ENCODE measurements at places on chromosomes 16 and 17.

GRCh38 chr17:49926886-49927285 lies 42.1 kb upstream of the DLX4 start:
- no peak for DNase-seq

- no peak for DNase-seq
Observed at GRCh38 chr17:76495663-76496400, 5.4 kb downstream of the RHBDF2 start.

- no peak for DNase-seq
Observed at GRCh38 chr16:49731911-49732310, 124.0 kb downstream of the ZNF423 start.

GRCh38 chr16:4340443-4340842 lies 10.7 kb downstream of the PAM16 start:
- DNase-seq = no peak

GRCh38 chr16:48541108-48541786 lies 68.7 kb downstream of the N4BP1 start:
- no peak for DNase-seq

GRCh38 chr16:58814348-58814801 lies 80.3 kb upstream of the GOT2 start:
- peak; percentile 81 for DNase-seq

DNA sequence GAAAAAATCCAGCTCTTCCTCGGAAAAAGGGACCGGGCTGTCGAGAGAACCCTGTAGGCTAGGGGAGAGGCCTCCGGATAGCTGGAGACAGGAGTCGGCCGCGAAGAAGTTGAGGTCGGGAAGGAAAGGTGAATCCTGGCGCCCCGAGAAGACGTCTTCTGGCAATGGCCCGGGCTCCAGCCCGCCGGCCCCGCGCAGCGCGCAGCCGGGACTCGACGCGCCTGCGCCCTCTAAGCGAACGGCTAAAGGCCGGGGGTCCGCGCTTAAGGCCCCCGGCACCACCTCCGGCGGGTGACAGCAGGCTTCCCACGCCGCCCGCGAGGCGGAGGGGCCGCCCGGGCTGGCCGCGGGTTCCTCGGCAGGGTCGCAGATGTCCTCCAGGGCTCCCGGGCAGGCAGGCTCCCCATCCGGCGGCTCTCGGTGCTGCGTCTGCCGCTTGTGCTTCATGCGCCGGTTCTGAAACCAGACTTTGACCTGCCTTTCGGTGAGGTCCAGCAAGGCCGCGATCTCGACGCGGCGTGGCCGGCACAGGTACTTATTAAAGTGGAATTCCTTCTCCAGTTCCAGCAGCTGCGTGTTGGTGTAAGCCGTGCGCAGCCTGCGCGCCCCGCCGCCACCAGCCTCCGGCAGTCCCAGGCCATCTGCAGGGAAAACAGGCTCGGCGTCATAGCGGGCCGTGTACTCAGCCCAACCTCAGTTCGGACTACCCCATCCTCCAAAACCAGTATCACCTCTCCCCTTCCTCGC lies 1.6 kb downstream of the HOXB2 start:
- peak; percentile 66 for DNase-seq

DNA sequence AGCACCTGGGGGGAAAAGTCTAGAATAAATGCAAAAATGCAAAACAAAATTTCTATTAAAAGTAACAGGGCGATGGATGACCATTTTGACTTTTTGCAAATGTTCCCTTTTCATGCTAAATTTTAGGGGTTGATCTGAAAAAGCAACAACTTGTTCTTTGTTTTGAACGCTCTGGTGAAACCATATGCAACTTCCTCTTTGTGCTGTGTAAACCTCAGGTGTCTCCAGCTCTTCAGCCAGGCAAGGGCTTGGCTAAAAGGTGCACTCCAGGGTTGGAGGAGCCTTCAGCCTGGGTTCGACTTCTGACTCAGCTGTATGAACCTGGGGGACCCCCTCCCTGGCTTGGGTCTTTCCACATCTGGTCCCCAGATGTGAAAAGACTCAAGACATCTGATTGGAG lies 9.5 kb downstream of the IRF8 start:
- no peak for DNase-seq

DNA sequence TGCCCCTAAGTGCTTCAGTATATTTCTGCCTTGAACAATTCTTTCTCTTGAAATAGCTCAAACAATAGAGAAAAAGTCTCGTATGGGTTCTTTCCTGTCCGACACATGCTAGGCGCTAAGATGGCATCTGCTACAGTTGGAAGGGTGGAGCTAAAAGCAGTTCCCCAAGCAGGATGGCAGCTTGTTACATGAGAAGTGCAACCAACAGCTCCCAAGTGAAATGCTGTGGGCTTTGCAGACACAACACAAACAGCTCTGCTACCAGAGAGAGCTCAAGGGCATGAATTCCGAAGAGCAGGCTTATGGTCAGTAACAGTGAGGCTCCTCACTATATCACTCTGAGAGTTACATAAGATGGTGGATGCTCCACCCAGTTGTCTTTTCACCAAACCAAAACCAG lies 83.8 kb downstream of the VPS53 start:
- no peak for DNase-seq

GRCh38 chr16:78925083-78925767 lies 675.3 kb downstream of the MAF start:
- DNase-seq = peak; percentile 53

DNA sequence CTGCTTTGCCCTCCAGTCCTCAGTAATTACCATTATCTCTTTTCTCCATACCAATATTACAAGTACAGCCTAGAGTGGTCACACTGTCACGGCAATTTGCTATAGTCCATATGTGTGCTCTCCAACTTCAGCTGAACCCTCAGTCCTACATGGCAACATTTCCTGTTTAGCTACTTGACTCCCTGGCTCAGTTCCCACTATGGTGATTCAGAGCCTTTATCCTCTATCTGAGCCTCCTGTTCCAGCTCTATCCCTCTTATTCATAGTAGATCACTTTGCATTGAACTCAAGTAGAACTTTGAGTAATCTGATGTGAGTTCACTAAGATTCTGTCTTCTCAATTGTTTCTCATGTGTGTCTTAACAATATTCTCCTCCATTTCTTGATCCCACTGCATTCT lies 43.7 kb upstream of the GOSR1 start:
- DNase-seq = peak; percentile 17

- peak; percentile 27 for DNase-seq
Observed at GRCh38 chr17:82740906-82741759, 5.7 kb downstream of the FN3K start.

GRCh38 chr16:20326321-20326720 lies 992 bp downstream of the GP2 start:
- DNase-seq = no peak

DNA sequence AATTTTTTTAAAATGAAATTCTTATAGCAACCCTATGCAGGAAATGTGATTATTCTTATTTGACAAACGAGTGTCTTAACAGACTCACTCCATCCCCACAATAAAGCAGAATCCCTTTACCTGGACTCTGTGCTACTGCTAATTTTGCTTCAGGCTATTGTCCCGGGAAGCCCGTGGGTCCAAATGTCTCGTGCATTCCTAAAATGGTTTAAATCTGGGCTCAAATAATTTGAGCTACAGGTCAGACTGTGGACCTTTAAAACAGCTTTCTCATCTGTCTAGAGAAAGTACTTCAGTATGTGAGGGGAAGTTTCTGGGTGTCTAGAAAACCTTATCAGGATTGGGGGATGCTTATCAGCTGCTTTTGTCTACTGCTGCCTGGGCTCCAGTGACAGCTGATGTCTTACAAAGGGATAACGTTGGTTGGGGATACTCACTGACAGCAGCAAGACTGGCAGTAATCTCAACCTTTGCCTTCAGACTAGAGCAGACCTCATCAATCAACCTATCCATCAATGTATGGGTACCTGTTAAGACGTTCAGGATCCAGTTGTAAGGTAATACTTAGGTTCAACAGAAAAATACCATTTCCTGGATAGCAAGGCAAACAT lies 197.9 kb upstream of the CDH11 start:
- DNase-seq = no peak

- no peak for DNase-seq
Observed at GRCh38 chr16:11211061-11211976, 44.7 kb downstream of the SOCS1 start.

- DNase-seq = no peak
Observed at GRCh38 chr17:75504347-75505151, 10.8 kb downstream of the CASKIN2 start.

GRCh38 chr17:77501751-77502625 lies 361.2 kb downstream of the SEC14L1 start:
- DNase-seq = no peak

- no peak for DNase-seq
Observed at GRCh38 chr16:77307426-77308162, 108.4 kb downstream of the SYCE1L start.

DNA sequence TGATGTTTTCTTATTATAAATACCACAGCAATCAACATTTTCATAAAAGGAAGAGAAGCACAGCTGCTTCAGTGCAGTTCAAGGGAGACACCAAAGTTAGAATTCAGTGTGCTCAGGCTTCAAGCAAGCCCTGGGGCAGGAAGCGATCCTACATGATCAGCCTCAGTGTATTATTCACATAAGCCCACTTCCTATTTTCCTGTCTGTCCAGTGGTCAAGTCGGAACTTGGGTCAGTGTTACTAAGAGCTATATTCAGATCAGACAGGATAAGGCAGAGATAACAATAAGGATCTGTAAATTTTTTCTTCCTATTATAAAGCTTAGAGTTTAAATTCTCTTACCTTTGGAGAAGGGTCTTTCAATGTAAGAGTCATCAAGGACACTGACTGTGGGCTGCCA lies 12.9 kb downstream of the HEATR6 start:
- no peak for DNase-seq

DNA sequence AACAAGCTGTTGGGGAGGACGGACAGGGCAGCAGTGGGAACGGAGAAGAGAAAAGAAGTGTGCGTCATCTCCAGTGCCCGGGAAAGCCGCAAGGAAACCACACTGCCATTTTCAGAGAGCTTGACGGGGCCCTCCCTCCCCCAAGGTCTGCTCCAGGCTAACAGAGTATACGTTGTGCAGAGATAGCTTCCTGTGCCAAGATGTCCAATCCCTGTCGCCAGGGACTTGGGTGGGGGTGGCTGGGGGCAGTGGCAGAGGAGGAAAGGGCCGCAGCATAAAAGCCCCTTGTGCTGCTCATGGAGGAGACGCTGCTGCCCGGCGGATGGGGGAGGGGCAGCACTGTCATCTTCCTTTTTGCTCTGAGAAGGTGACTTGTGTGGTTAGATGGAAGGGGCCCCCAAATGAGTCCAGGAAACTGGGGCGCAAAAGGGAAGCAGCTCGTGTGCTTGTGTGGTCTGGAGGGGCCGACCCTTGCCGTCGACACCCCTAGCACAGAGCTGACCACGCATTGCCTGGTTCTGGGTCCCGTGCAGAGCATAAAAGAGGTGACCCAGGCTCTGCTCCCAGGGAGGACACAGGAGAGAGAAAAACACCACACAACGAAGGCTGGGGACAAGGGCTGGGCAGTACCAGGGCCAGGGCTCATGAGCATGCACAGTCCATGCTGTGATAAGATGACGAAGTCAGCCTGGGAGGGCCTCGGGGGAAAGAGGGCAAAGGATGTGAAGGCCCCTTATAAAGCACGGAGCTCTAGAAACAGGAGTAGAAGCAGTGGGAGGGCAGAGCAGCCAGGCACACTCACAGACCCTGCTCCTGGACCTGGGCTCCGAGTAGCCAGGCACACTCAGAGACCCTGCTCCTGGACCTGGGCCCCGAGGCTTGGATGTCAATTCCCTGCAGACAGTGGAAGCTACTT lies 372.7 kb downstream of the SLC39A11 start:
- peak; percentile 30 for DNase-seq

DNA sequence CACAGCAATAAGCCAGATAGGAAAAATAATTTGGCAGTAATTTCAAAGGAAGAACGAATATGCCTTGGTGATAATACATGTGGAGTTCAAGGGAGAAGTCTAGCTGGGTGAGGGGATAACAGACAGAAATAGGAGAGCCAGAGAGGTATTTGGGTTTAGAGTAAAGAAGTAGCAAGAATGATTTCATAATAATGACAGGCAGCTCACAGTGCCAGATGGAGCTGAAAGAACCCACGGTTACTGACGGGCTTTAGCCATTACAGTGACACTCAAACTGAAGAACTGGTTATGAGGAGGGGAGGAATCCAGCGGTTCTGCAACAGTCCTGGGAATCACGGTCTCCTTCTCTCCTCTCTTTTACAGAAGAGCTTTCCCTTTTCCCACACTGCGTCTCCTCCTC lies 2.2 kb downstream of the OR4D1 start:
- no peak for DNase-seq

DNA sequence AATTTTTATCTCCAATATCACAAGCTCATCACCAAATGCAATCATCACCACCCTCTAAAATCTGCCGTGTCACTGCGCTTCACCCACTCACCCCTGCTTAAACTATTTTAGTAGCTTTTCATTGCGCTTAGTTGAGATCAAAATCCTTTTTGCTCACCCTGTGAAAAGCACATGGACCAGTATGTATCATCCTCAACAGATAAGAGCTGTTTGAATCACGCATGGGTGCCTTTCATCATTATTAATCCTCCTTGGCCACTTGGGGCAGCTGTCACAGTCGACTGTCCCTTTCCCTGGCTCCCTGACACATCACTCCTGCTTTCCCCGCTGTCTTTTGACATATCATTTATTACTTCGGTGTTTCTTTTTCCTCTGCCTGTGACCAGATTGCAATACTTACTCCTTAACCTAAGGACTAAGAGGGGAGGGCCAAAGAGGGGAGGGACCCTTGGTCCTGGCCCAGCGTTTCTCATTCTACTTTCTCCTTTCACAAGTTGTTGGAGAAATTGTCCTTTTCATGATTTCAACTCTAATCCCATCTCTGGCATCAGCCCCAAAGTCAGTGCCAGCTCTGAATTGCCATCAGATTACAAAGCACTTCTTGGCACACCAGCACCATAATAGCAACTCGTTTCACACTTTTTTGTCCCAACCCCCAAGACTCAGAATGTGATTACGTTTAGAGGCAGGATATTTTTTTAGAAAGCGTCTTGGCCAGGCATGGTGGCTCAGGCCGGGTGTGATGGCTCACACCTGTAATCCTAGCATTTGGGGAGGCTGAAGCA lies 8.6 kb upstream of the KDM6B start:
- DNase-seq = peak; percentile 62

- no peak for DNase-seq
Observed at GRCh38 chr16:15748654-15749053, 98.6 kb downstream of the NDE1 start.

DNA sequence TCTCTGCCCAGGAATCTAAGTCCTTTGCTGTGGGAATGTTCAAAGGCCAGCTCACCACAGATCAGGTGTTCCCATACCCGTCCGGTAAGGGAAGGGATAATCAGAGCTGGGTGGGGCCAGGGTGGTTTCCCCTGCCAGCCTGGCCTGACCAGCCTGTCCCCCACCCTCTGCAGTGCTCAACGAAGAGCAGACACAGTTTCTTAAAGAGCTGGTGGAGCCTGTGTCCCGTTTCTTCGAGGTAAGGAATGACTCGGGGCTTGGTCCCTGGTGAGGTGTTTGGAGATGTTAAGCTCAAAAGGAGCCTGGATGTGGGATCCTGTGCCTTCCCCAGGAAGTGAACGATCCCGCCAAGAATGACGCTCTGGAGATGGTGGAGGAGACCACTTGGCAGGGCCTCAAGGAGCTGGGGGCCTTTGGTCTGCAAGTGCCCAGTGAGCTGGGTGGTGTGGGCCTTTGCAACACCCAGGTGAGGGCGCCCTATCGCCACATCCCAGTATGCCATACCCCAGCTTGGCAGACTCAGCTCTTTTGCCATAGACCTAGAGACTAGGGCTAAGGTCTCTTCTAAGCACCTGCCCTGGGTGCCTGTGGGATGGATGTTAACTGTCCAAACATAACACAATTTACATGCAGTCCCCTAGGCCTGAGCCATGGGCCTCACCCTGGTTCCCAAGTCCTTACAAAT lies 997 bp downstream of the ACADVL start:
- no peak for DNase-seq

Measured in tongue (tissue), 3 donors.